Activated CD4-positive, alpha-beta T cell treated with anti-CD3 and anti-CD28 coated beads, Interleukin-2, amount 10 ng/mL, durations not matched to agents 7 days and 5 days (primary cell): ENCODE measurements at places on chromosomes 16 and 17. TPM values are rescaled to one million over a fixed set of nuclear protein-coding genes. Genes with fewer than 3 reads are reported as not detected.

GRCh38 chr17:32528825-32529224 is 42.0 kb downstream of the CDK5R1 start:
- DNase-seq, result no peak

DNA sequence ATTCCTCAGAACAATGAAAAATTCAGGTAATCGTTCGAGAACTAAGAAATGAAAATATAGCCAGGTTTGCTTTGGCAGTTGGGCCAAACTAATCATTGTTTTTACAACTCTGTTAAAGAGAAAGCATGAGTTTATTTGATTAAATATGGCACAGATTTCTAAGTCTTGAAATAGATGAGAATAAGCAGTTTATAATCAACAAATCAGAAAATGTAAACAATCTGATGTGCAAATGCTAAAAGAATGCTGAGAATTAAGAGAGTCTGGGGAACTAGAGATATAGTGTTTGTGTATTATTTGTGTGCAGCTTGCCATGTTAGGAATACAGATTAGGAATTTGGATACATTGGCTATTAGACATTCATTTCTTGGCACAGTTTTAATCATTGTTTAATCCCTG is 212.5 kb downstream of the TANC2 start:
- DNase-seq, result no peak

DNA sequence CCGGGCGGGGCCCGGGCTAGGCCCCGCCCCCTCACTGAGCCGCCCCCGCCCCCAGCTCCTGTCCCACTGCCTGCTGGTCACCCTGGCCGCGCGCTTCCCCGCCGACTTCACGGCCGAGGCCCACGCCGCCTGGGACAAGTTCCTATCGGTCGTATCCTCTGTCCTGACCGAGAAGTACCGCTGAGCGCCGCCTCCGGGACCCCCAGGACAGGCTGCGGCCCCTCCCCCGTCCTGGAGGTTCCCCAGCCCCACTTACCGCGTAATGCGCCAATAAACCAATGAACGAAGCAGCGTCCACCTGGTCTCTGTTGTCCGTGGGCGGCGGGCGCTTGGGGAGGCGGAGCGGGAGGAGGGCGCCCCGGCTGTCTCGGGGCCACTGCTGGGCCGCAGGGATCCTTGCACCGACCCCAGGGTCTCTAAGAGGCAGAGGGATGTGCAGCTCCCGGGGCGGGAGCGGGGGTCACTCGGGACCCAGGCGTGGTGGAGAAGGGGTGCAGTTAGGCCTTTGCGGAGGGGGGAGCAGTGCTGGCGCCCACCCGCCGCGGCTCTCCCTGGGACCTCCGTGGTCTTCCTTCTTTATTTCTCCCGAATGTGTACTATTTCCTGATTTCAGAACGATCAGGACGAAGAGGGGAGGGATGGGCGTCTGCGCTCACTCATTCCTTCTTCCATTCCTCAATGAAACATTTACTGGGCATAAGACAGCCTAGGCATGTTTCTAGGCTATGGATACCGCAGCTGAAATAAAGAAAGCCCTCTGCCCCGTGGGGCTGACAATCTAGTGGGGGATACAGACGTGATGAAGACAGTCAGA is 2.0 kb downstream of the HBZ start:
- DNase-seq, result no peak

- no peak for DNase-seq
These were observed 901 bp downstream of the CHTF18 start for GRCh38 chr16:789191-789850.

- no peak for DNase-seq
These were observed 471 bp downstream of the PARD6A start for GRCh38 chr16:67661101-67661761.

RTN4RL1 gene
- 0.19 TPM for total RNA-seq
